ENCODE measurements at places on chromosomes 12 and 14.

DNA sequence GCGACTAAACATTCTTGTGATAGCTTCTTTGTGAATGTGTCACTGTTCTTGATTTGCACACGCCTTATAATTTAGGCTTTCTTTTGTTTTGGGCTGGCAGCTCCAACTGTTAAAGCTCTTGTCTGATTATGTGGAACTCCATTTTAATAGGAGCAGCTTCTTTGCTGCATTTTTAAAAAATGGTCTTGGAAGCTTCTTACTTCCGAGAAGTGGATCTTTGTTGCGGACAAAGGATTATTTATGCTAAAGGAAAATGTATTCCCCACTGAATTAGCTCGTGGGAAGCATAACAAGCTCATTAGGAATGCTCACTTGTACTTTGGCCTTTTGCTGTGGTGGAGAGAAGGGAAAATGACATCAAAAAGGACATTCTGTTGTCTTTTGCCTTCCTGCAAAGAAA lies 20.0 kb downstream of the GAS2L3 start:
- DNase-seq = no peak

DNA sequence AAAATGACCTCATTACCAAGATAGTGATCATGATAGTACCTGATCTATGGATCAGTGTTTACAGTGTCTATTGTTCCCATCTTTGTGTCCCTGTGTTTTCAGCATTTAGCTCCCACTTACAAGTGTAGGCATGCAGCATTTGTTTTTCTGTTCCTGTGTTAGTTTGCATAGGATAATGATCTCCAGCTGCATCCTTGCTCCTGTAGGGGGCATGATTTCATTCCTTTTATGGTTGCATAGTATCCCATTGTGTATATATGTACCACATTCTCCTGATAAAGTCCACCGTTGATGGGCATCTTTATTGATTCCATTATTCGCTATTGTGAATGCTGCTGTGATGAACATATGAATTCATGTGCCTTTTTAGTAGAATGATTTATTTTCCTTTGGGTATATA lies 215.4 kb upstream of the NAV3 start:
- no peak for DNase-seq

GRCh38 chr12:102462386-102462785 lies 18.0 kb downstream of the IGF1 start:
- no peak for DNase-seq

- DNase-seq = no peak
These were observed 153.7 kb downstream of the TSPAN9 start for GRCh38 chr12:3230758-3231375.

DNA sequence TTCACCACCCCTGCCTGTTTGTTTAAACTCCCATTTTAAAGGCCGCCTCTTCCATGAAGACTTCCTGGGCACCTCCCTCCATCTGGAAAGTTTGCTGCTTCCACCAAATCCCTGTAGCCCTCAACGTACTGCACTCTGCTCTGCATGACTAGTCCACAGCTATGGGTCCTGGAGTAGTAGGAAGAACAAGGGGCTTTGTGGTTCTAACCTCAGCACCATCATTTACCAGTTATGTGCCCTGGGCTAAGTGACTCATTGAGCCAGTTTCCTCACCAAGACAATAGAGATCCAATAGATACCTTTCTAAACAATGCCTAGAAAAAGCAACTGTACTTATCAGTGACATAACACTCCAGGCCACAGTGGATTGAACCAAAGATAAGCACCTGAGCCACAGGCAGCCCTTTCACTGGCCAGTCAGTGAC lies 8.5 kb upstream of the LTBP2 start:
- no peak for DNase-seq

- DNase-seq = no peak
These were observed 14.3 kb downstream of the DIO3 start for GRCh38 chr14:101575581-101575980.

DNA sequence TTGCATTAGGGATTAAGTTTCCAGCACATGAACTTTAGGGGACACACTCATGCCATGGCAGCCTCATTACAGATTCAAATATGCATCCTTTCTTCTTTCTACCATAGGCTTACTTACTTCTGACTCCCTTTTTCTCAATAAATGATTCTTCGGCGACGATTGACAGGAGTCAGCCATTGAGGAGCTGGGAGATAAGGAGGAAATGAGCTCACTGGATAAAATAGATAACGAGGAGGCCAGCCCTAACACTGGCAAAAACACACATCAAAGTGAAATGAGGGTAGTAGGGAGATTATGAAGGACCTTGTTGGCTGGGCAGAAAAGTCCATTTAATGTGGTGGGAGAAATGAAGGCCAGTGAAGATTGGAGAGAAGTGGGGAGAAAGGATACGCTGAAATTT lies 172.2 kb downstream of the SLC41A2 start:
- no peak for DNase-seq

DNA sequence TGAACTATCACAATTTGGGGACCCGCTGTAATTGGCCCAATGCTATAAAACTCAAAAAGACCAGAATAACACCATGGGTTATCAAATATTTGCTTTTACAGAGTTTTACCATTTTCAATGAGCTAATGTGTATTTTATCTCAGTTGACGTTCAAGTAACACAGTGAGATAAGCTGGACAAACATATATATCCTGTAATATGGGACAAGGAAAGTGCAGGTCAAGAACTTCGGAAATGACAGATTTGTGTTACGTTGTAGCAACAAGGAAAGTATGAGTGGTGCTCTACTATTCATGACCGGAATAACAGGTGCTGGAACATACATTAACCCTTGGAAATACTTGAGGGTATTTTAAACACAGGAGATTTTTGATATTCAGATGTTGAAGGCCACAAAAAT lies 566.4 kb upstream of the FLRT2 start:
- no peak for DNase-seq

DNA sequence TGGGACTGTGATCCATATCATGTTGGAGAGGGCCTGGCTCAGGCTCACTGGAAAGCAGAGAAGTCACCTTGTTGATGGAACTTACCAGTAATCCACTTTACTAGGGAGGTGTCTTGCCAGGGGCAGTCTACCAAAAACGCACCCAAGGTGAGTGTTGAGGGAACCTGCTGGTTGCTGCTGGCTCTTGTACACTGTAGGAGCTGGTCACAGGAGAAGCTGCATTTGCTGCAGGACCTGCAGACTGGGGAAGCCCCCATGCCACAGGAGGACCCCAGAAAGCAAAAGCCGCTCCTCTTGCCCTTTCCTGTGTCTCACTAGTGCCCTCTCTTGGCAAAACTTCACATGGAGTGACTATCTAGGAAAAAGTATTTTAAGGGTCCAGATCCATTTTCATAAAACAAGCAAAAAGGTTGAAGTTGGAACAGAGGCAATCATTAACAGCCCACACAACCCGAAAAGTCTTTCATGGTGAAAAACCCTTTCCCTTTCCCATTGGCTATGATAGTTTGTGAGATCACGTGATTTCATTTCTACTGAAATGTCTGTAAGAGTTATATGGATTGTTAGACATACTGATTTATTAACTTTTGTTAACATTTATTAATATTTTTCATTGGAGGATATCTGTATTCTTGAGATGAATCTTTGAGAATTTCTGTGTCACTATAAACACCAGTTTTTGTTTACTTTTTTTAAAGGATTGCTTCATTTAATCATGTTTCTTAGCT lies 59.2 kb downstream of the RASSF8 start:
- DNase-seq = no peak

DNA sequence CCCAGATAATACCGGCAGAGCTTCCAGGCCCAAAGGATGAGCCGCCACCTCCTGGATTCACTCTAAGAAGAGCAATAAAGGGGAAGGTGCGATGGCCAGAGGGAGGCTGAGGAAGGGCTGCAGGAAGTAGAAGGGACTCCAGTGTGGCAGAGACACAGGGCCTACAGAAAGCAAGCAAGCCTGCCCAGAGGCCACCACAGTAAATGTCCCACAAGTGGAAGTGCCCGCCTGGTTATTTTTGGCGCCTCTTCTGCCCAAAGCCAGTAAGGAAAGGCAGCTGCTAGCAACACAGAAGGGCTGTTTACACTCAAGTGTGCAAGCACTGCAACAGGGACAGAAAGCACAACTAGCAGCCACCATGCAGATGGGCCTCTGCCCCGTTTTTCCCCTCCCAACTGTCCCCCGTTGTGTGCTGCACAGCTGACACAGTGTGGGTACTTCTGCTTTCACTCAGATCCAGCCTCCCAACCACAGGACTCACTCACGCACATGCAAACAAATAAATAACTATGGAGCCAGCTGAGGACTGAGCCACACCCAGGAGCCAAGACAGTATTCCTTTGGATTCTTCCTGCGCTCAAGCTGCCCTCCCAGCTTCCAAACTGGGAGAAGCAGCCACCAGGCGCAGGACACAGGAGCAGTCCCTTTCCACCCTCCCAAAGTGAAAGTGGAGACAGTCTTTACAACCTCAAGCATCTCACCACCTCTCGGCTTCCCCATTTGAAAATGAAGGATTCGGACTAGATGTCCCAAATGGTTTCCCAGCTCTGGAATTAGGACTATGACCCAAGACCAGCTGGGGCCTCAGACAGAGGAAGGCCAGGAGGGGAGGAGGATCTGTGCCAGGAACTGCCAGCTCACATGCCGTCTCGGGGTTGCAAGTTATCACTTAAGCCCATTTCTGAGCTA lies 40.0 kb upstream of the PNMA1 start:
- no peak for DNase-seq

GRCh38 chr12:109541413-109541726 lies 31.9 kb downstream of the MMAB start:
- no peak for DNase-seq

GRCh38 chr14:79631276-79631675 lies 580.0 kb downstream of the DIO2 start:
- DNase-seq = no peak

All from NCI-H2171 (cell line).